AG09309 (cell line): ENCODE measurements at places on chromosomes 2 and 18.

DNA sequence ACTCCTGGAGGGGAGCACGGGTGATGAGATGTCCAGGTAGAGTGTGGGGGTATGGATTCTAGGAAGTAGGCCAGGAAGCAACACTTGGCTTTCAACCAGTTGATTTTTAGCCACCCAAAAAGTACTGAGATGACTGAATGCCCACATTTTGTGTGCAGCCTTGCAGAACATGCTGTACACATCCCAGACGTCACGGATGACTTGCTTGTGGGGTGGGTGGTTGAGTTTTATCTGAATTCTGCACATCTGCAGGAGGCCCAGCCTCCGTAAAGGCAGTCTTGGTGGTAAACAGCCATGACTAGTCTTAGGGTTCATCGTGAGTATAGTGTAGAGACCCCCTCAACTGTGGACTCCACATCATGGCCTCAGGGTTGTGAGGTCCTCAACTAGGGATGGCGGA lies 53.3 kb upstream of the CCDC195 start:
- DNase-seq = no peak

- DNase-seq = no peak
These were observed 82.2 kb downstream of the CELF4 start for GRCh38 chr18:37483221-37483971.

DNA sequence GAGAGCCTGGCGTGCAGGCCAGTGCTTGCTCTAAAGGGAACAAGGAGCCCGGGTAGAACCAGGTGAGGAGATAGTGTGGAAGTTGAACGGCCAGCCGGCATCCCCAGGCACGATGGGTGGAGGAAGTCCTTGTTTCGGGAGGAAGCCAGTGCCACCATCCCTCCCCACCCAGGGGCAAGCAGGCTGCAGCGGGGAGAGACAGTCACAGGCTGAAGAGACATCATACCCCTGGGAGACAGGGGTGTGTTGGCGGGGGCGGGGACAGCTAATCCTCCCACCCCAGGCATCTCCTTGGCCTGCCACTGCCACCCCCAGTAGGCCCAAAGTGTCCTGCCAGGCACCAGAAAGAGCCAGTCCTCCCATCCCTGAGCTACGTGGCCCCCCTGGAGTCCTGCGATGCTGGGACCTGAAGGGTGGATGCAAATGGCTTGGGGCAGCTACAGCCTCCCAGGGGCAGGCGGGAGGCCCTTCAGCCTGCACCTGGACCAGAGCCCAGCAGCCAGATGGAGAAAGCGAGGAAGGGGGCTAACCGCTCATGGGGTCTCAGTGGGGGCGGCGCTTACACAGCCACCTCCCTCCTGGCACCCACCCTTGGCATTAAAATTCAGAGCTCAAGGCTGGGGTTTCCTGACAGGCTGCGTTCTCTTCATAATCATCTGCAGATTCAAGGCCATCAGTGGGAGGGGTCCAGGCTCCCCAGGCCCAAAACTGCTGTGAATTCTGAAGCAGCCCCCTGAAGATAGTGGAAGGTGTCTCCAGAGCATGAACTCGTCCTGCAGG lies 14.8 kb upstream of the GPR55 start:
- no peak for DNase-seq

DNA sequence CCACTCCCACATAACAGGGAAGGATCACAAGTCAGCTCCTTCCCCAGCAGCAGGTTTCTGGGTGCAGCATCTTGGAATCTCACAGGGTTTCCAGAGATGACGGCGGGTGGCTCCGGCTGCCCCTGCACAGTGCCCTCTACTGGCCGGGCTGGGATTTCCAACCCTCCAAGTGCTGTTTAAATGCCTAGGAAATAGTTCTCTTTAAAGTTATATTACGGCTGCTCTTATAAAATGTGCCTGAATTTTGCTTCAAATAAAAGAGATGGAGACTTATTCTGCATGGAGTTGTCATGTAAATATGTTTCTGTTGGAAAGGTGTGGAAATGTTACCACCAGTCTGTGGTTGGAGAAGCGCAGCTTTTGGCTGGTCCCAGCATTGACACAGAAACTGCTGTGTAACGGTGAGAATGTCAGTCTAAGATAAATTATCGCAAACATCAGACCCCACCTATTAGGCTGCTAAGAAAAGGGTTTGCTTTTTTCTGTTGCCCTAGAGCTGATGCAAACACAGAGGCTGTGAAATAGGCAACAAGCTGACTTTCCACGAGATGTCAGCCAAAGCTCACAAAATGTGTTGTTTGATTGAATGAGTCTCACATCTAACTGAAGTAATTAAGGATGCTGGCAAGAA lies 3.3 kb upstream of the HJURP start:
- no peak for DNase-seq

- no peak for DNase-seq
These were observed 20.9 kb downstream of the THNSL2 start for GRCh38 chr2:88190808-88191721.

DNA sequence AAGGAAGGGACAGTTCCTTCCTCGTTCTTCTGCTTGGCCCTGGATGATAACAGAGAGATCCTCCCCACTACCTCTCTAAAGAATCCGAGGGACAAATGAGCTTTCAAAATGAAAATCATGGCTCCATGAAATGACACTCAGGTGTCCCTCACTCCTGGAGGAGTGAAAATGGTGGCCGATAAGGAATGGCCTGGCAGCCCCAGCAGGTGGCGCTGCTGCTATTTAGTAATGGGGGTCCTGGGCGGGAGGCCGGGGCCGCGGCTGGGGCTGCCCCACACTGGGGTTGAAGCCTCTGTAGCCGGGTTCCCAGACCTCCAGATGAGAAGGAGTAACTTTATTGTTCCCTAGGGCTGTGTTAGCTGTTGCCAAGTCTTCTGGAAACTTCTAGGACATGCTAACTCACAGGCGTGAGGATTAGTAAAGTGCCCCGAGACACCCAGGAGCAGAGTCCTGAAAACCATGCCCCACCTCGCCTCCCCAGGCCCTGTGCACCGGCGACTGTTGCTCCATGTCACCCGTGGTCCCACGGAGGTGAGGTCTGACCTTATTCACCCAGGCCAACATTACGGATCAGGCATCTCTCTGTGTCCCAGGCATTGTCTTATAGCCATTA lies 138.0 kb downstream of the CTIF start:
- no peak for DNase-seq

- DNase-seq = peak; percentile 82
These were observed 920 bp downstream of the GULP1 start for GRCh38 chr2:188292348-188293239.

GRCh38 chr18:26685438-26686157 lies 137.2 kb upstream of the KCTD1 start:
- DNase-seq = no peak

- no peak for DNase-seq
These were observed 97.9 kb upstream of the ALKAL2 start for GRCh38 chr2:385785-386184.

- no peak for DNase-seq
These were observed 60.5 kb downstream of the VWC2L start for GRCh38 chr2:214471382-214471781.

- no peak for DNase-seq
These were observed 151.4 kb upstream of the NXPH2 start for GRCh38 chr2:138931284-138932256.

DNA sequence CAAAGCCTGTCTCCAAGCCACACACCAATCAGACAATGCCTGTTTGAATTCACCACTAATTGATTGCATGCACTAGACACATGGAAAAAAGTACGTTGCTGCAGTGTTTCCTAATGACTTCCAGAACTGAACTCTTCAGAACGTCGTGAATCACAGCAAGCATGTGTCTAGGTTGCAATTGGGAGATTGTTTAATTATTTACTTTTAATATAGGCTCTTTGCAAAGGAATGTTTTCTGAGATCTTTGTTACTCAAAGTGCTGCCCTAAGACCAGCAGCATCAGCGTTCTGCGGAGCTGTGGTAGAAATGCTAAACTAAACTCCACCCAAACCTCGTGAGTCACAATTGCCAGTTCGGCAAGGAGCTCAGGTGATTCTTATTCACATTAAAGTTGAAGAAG lies 52.7 kb upstream of the CCDC68 start:
- DNase-seq = peak; percentile 10

GRCh38 chr2:96325884-96326255 lies 753 bp downstream of the ITPRIPL1 start:
- no peak for DNase-seq

DNA sequence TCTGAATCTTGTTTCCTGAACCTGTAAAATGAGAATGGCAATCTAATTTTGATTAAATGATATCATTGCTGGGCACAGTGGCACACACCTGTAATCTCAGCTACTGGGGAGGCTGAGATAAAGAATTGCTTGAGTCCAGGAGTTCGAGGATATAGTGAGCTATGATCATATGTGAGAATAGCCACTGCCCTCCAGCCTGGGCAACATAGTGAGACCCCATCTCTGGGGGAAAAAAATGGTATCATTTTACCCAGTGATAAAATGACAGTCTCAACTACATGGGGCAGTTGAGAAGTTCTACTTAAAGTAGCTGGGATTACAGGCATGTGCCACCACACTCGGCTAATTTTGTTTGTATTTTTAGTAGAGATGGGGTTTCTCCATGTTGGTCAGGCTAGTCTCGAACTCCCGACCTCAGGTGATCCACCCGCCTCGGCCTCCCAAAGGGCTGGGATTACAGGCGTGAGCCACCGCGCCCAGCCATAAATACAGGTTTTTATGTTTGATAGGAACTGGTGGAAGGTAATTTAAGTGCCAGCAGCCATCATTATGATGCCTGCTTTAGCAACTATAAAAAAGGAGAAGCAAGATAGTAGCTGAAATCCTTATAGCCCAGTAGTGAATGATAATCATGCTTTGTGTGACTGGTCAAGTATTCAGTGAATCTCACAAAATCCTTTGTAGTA lies 17.0 kb downstream of the BZW1 start:
- no peak for DNase-seq

DNA sequence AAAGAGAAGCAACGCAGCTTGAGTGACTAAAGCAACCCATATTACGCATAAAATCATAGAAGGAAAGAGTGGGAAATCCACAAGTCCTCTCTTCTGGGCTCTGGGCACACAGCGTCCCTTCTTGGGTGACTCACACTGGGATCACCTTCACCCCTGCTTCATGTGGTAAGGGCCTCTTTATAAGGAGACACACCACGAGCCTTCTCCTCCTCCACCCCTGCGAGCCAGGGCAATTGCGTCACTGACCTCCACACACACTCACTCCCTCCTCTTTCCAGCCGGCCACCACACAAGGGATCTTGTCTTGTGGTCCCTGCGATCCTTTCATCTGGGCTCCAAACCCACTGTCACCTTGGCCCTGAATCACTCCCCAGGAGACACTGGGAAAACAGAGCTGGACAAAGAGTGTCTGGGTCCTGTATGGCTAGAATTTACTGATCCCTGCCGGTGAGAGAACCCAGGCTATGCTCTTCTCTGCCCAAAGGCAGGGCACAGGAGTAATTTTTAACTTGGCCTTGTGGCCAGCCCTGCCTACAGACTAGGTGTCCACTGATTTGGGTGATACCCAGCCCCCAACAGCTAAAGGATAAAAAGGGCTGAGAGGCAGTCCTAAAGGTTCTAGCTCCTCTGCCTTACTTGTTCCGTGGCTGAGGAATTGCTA lies 35.3 kb downstream of the NHEJ1 start:
- peak; percentile 83 for DNase-seq

DNA sequence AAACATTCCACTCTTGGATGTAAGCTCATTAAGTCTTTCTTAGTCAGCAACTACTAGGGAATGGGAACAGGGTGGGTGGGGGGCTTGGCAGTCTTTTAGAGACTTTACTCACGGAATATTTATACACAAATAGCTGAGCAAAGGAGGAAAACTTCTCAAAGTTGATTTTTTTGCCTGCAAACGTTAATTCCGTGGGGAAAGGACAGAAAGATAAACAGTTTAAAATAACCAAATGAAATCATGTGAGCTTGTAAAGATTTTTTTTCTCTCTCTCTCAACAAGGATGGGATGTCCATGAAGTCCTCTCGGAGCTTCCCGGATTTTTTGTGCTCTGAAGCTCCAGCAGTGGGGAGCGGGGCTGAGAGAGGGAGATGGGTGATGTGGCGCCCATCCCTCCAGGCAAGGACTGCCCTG lies 32.2 kb upstream of the MAT2A start:
- no peak for DNase-seq

DNA sequence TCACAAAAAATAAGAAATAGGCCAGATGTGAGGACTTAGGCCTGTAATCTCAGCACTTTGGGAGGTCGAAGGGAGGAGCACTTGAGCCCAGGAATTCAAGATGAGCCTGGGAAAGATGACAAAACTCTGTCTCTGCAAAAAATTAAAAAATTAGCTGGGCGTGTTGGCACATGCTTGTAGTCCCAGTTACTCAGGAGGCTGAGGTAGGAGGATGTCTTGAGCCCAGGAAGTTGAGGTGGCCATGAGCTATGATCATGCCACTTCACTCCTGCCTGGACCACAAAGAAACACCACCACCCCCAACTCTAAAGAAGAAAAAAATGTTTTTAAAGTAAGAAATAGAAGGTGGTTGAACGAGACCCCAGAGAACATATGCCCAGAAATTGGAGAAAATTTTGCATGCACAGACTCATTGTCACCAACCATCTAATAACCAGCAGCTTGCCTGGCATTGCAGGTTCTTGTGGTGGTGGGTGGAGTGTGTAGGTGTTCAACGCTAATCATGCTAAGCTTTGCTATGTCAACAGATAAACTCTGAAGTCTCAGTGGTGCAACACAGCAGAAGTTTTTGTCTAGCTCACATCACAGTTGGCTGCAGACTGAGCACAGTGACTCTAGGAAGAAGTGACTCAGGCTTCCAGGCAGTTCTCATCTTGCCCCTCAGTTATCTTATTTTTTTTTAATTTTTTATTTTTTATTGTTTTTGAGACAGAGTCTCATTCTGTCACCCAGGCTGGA lies 18.6 kb downstream of the ARL4C start:
- DNase-seq = no peak

GRCh38 chr2:26157580-26157979 lies 15.3 kb upstream of the GAREM2 start:
- no peak for DNase-seq

- DNase-seq = no peak
These were observed 116.5 kb downstream of the GALR1 start for GRCh38 chr18:77366067-77366719.

GRCh38 chr2:188811522-188811921 lies 162.7 kb upstream of the COL3A1 start:
- DNase-seq = peak; percentile 63

GRCh38 chr2:102291319-102292075 lies 19.9 kb upstream of the IL1RL1 start:
- no peak for DNase-seq

DNA sequence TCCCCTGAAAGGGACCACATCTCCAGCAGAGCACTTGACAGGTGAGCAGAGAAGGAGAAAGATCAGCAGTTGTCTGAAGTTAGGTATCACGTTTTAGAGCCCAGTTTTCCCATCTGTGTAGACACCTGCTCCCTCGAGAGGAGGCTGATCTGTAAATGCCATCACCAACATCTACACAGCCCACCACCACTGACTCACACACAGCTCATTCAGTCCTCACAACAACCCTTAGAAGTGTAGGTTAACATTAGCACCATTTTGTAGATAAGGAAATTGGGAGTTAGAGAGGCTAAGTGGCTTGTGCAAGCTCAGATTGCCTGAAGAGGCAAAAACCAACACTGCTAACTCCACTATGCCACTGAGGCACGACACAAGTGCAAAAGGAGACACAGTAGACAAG lies 37.2 kb upstream of the STAT1 start:
- no peak for DNase-seq

DNA sequence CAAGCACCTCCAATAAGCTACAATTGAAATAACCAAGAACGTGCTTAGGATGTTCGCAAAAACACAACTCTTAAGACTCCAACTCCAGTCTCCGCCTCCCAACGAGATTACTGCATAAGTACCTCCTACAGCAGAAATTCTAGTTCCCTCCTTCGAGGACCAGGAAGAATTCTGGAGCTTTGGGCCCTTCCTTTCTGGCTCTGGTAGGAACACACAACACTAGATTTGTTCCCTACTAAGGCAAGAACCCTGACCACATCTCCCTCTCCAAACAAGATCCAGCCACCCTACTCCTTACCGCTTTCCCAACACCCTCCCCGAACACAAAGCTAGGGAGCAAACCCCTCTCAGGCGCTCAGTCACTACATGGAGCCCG lies 721 bp downstream of the ADAM17 start:
- peak; percentile 62 for DNase-seq
